ENCODE measurements at places on chromosomes 13 and 19.

- no peak for DNase-seq
Observed at GRCh38 chr13:80036845-80037504, 304.0 kb downstream of the SPRY2 start.

DNA sequence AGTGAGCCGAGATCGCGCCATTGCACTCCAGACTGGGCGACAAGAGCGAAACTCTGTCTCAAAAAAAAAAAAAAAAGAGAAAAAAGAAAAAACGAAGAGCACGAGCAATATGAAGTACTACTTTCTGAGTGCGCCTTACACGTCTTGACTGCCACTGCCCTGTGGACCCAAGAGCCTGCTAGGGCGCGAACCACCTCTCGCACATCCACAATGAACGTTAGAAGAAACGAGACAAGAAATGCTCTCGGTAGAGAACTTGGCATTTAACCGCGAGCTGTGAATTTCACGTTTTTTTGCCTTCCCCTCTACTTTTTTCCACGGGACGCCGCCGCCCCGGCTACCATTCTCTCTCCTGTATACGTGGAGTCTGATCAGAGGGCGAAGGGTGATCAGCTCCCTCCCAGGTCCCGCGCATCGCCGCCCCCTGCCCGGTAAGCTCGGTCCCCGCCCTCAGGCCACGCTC is 454 bp downstream of the TIMM44 start:
- no peak for DNase-seq

DNA sequence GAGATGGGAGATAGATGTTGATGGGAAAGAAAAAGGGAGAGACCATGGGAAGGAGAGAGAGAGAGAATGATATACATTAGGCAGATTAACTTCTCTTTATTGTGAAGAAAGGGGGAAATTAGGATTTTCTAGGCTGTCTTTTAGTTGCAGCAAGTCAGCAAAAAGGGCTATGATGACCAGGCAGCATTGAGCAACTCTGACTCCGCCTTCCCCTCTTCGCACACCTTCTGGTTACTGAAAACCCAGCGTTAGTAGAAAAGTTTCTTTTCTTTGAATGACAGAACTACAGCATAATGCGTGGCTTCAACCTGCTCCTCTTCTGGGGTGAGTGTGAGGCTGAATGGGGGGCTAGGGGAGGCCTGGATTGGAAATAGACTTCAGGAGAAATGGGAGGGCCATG is at the start of gene ADGRE1:
Gene ADGRE1, plus strand, starts transcription at position 264 of the 400 bp plus-strand sequence. Its CDS starts 30 bp downstream, at position 294.
- no peak for DNase-seq

GRCh38 chr19:16351133-16351809 is 26.6 kb downstream of the KLF2 start:
- no peak for DNase-seq

- no peak for DNase-seq
Observed at GRCh38 chr13:49308921-49309408, 61.2 kb downstream of the CDADC1 start.

DNA sequence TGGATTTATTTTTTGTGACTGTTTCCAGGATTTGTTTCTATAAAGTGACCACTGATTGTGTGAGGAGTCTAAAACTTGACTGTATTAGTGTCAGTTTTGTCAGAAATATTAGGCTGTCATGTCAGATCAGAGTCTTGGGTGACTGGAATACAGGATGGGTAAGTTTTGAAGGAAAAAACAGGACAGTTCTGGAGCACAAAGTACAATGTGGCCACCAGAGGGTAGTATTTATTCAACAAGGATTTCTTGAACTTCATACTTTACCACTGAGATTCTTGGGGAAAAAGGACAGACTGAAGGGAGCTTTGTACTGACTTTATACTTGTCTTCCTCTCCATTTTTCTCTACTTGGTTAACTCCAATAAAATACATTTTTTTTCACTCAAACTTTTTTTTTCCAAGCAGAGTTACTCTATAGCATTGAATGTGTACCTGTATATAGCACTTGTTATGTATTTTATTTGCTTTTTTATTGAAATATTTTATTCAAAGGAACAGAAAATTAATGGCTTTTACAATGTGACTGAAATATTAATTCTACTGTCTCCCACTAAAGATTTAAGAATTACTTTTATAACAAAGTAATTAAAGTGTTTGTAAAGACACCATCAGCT is 51.1 kb downstream of the LMO7 start:
- DNase-seq, result no peak

GRCh38 chr13:81488021-81488420 is 1147.1 kb upstream of the SPRY2 start:
- no peak for DNase-seq

DNA sequence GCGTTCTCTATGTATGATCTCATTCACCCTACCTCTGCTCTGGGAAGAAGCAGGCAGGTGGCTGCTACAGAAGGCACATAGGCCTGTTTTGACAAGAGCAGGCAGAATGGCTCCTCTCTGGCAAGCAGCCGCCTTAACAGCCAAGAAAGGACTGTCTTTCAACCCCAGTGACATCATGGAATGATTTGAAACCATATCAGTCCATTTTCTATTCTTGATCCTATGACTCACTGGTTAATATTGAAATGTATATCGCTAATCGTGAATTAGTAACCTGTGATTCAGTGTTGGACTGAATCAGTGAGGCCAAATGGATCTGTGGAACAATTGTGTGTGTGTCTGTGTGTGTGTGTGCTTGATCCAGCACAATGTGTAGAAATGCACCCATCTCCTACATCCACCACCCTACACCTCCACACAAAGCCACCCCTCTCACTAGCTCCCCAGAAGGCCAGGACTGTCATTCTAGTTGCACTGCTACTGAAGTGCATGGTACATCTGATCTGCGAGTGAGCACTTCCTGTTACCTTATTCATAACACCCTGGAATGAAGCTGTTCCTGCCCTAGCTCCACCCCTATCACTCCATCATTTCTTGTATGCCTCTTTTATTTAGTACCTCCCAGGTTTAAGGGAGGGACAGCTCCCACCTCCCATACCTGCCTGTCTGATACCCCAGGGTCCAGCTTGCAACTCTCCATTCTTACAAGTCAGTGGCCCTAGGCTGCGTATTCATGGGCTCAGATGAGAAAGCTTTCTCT is 460.0 kb downstream of the FOXO1 start:
- no peak for DNase-seq

DNA sequence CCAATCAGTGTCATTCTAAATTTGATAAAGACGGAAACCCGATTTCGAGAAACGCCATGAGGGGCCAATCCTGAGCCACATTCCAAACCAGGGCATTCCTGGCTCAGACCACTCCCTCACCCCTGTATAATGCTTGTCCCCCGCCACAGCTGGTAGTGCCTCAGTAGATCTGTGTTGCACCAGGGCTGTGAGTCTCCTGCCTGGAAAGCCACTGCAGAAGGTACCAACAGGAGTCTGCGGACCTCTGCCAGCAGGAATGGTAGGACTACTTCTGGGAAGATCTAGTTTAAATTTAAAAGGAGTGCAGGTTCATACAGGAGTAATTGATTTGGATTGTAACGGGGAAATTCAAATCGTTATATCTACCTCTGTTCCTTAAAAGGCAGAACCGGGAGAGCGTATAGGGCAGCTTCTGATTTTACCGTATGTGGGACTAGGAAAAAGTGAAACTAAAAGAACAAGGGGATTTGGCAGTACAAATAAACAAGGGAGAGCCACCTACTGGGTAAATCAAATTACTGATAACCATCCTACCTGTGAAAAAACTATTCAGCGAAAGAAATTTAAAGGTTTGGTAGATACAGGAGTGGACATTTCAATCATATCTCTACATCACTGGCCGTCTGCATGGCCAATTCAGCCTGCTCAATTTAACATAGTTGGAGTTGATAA is 20.8 kb upstream of the ZNF266 start:
- DNase-seq, result no peak

DNA sequence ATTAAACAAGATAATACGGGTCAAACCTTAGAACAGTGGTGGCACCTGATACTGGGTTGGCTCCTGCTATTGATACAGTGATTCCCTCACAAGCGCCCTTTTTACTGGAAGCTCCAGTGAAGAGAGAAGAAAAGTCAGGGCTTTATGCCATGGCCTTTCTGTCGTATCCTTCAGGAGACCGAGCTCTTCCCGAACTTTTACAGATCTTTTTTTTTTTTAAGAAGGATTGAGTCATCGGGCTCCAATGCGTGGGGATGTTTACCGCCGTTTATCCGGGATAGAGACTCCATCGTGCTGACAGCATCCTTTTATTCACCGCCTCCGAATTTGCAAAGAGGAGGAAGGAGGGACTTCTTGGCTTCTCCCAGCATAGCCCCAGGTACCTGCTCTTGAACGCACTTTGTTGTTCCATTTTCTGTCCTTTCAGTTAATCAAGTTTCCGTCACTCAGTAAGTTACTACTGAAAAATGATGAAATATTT is 574 bp downstream of the ZNF227 start:
- DNase-seq, result no peak

DNA sequence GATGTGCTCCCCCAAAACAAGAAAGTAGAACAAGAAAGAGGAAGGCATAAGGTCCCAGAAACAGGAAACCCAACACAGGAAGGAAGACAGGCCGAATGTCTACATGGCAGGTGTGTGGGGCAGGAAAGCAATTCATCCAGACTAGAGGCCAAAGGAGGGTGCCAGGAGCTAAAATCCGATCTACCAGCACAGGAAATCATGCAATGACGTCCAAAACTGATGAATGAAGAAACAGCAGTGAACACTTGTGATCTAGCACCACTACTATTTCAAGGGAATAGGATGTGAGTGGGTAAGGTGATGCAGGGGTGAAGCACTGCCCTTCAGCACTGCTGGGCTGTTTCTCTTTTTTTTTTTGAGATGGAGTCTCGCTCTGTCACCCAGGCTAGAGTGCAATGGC is 59.1 kb downstream of the DOCK9 start:
- no peak for DNase-seq

DNA sequence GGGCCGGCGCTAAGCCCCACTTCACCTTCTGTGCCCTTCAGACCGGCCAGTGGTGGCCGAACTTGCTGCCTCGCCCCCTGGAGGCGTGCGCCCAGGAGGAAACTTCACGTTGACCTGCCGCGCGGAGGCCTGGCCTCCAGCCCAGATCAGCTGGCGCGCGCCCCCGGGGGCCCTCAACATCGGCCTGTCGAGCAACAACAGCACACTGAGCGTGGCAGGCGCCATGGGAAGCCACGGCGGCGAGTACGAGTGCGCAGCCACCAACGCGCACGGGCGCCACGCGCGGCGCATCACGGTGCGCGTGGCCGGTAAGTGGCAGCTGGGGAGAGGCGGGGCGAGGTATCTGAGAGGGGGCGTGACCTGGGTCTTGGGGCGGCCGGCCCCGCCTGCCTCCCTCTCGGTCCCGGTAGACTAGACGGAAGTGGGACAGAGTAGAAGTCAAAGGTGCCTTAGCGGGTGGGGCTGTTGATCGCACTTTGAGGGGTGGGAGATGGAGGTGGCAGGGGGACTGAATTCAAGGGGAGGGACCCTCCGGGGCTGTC is 5.6 kb downstream of the ICAM5 start:
- no peak for DNase-seq

GRCh38 chr19:18399008-18399407 is 1.6 kb upstream of the LRRC25 start:
- no peak for DNase-seq

- DNase-seq, result no peak
Observed at GRCh38 chr19:46386151-46386550, 27.2 kb downstream of the CCDC8 start.

DNA sequence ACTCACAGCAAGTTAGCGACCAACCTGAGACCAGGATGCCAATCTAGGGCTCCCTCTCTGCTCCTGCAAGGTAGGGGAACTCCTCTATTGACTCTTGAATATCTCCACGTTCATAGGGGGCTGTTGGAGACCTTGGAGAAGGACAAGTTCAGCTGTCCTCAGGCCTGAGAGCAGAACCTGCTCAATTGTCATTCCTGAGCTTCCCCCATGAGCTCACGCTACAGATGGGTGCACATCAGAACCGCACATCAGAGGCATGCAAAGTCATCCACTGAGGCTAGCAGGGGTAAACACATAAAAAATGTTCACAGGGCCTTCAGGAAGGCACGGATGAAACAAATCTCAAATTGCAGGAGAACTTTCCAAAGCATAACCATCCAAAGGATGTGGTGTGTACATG is 168.8 kb upstream of the ZNF507 start:
- no peak for DNase-seq

DNA sequence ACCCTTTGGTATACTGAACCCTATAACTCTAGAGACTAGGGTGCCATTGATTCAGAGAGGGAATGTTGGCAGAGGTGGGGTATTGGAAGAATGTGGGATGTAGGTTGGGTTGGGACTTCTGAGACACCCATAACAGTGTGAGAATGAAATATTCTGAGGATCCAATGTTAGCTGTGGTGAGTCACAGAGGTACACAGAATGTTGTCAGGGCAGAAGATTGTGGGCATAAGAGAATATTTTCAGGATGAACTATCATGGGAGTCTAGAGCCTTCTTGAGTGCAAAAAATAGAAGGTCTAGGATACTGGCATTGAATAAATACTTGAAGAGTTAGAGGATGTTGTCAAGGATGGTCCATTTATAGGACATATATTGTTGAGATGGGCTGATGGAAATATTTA is 9.0 kb downstream of the KLK13 start:
- DNase-seq, result no peak

- no peak for DNase-seq
Observed at GRCh38 chr19:37077501-37077933, 716 bp upstream of the ZNF420 start.

GRCh38 chr19:6070720-6071485 is 39.4 kb downstream of the RFX2 start:
- DNase-seq, result peak; percentile 91

- no peak for DNase-seq
Observed at GRCh38 chr13:99442273-99442895, 58.9 kb upstream of the TM9SF2 start.

DNA sequence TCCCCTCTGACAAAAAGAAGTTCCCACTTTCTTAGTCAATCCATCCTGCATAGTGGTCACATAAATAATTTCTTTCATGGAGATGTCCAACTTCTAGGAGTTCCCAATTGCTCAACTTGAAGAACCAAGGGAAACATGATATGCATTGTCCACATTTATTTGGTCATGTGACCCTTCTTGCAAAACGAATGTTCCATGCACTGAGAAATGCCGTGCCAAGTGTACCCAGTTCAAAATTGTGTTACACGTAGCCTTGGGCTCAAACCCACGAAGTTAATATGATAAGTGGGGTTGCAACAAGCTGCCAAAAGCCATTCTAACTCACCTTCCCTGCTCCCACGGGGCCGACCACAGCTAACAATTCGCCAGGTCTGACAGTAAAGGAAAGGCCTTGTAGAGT is 113.1 kb downstream of the ABCC4 start:
- no peak for DNase-seq
